ENCODE measurements at places on chromosomes 6 and 20.

GRCh38 chr20:44032583-44033331 is 118.1 kb downstream of the TOX2 start:
- no peak for DNase-seq

DNA sequence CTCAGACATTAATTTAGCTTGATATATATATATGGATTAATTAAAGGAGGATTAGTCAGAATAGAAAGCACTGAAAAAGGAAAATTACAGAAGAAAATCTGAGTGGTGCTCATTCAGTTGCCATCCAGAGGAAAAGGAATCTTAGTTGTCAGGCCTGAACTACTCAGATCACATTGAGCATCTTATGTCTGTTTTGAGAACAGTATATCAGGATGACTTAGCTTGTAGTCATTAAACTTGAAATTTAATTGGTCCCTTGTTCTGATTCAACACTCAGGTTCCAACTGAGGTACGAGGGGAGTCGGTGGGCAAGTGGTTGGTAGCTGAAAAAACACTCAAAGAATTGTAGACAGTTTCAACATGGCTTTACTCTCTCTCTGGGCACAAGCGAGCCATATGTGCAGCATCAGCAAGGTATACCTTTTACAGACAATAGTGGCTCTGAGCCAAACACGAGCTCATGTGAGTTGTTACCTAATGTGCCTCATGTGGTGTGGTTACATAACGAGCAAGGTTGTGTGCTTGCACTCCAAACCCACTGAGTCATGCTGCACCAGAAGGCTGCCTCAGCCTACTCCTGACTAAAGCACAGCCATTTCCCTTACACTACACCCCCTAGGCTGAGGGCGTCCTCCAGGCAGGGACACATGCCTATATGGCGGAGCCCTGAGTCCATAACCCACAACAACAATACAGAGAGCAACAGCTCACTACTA is 73.0 kb upstream of the HMGN3 start:
- no peak for DNase-seq

DNA sequence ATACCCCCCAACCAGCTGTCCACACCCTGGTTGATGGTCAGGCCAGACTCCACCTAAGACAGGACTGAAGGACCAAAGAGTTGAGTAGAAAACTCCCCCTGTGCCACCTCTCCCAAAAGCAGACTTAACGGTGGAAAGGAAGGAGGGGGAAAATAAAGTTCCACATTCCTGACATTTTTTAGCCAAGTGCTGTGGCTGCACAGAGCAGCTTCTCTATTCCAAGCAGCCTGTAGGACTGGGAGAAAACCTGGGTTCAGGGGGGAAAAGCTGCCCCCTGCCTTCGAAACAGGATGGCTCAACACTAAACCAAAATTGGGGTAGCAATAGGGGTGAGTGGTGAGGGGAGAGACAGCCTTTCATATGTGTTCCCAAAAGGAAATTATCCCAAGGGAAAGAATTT is 3.6 kb downstream of the TRAM2 start:
- no peak for DNase-seq

- DNase-seq, result no peak
Measured at GRCh38 chr6:71333697-71334096, 45.1 kb downstream of the OGFRL1 start.

Data from NCI-H2081 treated with DMSO at 0.1 percent for 48 hours (cell line).